ENCODE measurements at places on chromosomes 2 and 18.
A peak's percentile ranks its signal among the peaks of the same experiment; 100 is the strongest.

GRCh38 chr2:52668724-52669123, 1098.9 kb upstream of the CHAC2 start:
- H3K36me3 ChIP-seq, result no peaks in the 10 kb centered on the region
- no peak overlapping the region for H3K27ac ChIP-seq
- no peak overlapping the region for H3K4me3 ChIP-seq
- H3K27me3 ChIP-seq, result no peaks in the 10 kb centered on the region

GRCh38 chr2:30252723-30253701, 21.7 kb downstream of the LBH start:
- H3K27me3 ChIP-seq, result no peaks in the 10 kb centered on the region
- peaks cover 7% of the 10 kb centered on the region for H3K4me1 ChIP-seq
- H3K27ac ChIP-seq, result peak overlapping the region; percentile 28
- no peak for DNase-seq
- H3K36me3 ChIP-seq, result no peaks in the 10 kb centered on the region

- no peak overlapping the region for H3K4me3 ChIP-seq
- H3K27ac ChIP-seq, result no peak overlapping the region
- H3K4me1 ChIP-seq, result peaks cover 11% of the 10 kb centered on the region
- no peaks in the 10 kb centered on the region for H3K27me3 ChIP-seq
- H3K36me3 ChIP-seq, result no peaks in the 10 kb centered on the region
- no peak for DNase-seq
These were observed 66.6 kb downstream of the MYOM1 start for GRCh38 chr18:3153107-3153704.

- no peak overlapping the region for H3K4me3 ChIP-seq
- H3K27ac ChIP-seq, result no peak overlapping the region
- H3K36me3 ChIP-seq, result no peaks in the 10 kb centered on the region
- no peaks in the 10 kb centered on the region for H3K27me3 ChIP-seq
- H3K4me1 ChIP-seq, result no peaks in the 10 kb centered on the region
- DNase-seq, result no peak
These were observed 189.2 kb downstream of the NCK2 start for GRCh38 chr2:105933906-105934305.

GRCh38 chr2:36727550-36727949, 31.0 kb downstream of the VIT start:
- no peak overlapping the region for H3K27ac ChIP-seq
- H3K4me1 ChIP-seq, result no peaks in the 10 kb centered on the region
- no peak overlapping the region for H3K4me3 ChIP-seq
- no peaks in the 10 kb centered on the region for H3K27me3 ChIP-seq
- H3K36me3 ChIP-seq, result no peaks in the 10 kb centered on the region

Data from RWPE2 (cell line).